ENCODE measurements at places on chromosomes 2 and 18.

GRCh38 chr2:230877116-230877758 lies 12.5 kb downstream of the ITM2C start:
- DNase-seq: no peak

- DNase-seq: no peak
Measured at GRCh38 chr18:78713726-78714125, 265.9 kb upstream of the SALL3 start.

DNA sequence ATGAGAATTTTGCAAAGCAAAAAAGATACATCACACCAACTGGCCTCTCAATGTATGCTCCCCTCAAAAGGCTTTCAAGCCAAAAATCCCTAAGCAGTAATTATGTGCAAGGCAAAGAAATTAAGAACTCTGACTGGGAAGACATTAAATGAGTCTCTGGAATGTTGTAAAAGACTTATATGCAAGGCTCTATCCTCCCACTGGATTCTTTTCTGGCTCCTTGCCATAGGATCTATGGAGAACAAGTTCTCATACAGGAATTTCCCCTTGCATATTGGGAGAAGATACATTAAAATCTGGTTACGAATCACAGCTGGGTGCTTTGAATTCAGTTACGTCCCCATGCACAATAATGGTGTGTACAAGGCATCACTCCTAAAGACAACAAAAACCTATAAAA lies 73.4 kb upstream of the ATL2 start:
- peak; percentile 8 for DNase-seq

DNA sequence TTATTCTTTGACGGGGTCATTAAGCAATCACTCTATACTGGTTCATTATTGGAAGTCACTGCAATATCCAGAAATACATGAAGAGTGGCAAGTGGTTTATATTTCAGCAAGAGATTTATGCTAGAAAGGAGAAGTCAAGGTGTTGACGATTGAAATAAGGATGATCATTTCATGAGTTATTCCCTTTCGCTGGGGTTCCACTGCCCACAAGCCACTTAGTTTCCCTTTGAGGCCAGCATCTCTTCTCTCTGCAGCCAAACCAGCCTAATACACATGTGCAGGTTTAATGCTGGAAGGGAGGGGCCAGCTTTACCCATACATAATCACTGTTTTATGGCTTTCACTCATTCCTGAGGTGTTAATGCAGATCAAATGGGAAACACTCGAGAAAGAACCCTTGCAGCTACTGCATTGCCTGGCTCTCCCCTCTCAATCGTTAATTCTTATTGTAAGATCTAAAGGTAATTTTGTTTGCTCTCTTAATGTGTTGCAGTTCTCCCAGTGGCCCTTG lies 108.4 kb downstream of the MEIS1 start:
- no peak for DNase-seq

DNA sequence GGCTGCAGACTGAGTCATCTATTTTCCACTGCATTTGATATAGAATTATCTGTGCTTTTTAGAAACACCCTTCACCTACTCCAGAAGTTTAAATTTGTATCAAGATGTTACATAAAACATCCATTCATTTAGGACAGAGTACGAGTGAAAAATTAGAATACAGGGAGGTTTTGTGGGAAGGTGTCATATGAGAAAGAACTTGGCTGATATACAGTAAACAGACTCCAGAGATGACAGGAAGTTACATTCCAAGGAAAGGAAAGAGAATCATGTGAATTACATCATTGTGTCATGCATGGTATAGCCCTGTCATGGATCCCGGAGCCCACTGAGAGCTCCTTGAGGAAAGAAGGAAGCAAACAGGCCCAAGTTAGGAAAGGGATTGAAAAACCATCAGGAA lies 341.5 kb upstream of the PKDCC start:
- DNase-seq: no peak

- no peak for DNase-seq
Measured at GRCh38 chr2:28752631-28753376, 1.2 kb downstream of the PPP1CB start.

DNA sequence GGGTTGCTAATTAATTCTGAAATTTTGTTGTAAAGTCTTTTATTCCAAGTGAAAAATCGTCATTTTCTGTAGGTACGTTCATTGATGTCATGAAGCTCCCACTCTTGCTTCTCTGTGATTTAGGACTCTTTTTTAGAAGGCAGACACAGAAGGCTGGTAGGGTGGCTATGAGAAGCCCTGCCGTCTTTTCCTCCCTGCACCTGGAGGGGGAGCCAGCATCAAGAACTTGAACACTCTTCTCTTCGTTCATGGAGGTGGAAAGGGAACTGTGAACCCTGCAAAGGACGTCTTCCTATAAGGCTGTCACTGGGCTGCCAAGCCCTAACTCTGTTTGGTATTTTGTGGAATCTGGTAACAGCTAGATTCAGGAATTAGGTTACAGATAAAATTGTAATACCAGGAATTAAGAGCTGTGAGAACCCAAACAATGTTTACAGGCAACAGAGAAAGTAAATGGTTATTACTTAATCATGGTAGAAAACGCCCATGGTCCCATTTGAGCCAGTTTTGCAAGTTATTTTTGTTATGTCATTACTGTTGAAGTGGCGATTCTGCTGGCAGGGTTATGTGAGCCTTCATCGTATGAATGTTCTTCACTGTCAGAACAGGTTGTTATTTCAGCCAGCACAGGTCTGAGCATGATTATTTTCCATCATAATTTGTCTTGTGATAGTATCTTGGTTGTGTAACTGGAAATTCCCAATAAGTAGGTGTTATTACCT lies 112.2 kb downstream of the OSBPL6 start:
- DNase-seq: peak; percentile 27

- peak; percentile 66 for DNase-seq
Measured at GRCh38 chr18:10047237-10047636, 133.4 kb downstream of the VAPA start.

DNA sequence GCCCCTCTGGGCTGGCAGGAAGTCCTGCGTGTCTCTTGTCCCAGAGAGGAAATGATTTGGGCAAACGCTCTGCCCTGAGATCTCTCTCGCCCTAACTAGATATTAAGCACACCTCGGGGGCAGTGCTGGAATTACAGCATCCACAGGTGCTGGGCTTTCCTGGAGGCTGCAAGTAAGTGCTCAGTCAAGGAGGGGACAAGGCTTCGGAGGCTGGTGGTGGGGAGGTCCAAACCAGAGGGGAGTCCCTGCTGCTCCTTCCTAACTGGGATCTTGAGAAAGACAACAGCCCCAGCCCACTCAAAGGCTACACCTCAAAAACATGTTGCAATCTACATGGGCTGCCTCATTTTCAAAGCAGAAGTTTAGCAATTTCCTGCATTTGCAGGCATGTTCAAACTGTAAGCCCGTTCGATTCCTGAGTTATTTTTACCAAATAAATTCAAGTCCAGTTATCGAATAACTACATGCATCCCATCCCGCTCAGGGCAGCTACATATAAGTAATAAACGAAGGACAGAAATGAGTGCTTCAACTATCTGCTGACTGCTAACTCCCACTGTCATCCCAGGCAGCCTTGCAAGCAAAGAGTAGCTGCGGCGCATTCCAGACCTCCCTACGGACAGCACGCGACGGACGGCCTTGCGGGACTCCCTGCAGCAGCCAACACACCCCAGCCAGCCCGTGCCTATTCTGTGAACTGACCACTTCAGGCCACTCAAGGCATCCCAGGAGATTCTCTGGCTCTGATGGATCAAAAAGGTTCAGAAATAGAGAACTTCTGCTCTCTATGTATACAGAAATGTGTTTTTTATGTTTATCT lies 27.5 kb downstream of the ZNF516 start:
- peak; percentile 46 for DNase-seq

DNA sequence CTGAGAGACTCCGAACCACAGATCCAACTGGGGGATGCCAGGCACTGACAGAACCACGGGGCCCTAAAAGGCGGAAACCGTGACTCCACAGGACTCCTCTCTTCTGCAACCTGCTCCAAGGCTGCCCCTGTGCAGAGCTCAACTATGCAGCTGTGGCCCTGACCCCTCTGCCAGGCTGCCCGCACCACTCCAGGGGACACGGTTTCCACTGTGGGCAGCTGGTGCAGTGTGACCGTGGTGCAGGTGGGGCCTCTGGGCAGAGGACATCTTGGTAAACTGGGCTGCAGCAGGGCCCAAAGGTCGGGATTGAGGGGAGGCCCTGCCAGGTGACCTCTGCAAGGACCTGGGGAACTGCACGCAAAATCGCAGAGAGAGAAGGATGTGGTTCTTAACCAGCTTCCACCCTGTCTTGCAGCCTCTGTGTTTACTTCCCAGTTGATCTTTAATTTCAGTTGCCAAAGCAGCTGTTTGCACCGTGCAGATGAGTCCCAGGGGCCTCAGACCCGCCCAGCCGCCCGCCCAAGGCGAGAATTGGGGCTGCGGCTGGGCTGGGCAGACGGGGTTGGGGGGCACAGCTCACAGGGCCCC lies 104.6 kb upstream of the CTDP1 start:
- no peak for DNase-seq

GRCh38 chr18:7844017-7844416 lies 276.9 kb downstream of the PTPRM start:
- DNase-seq: no peak

- no peak for DNase-seq
Measured at GRCh38 chr2:46489423-46490174, 10.2 kb downstream of the TMEM247 start.

- DNase-seq: no peak
Measured at GRCh38 chr2:170717991-170718589, 3.0 kb downstream of the SP5 start.

DNA sequence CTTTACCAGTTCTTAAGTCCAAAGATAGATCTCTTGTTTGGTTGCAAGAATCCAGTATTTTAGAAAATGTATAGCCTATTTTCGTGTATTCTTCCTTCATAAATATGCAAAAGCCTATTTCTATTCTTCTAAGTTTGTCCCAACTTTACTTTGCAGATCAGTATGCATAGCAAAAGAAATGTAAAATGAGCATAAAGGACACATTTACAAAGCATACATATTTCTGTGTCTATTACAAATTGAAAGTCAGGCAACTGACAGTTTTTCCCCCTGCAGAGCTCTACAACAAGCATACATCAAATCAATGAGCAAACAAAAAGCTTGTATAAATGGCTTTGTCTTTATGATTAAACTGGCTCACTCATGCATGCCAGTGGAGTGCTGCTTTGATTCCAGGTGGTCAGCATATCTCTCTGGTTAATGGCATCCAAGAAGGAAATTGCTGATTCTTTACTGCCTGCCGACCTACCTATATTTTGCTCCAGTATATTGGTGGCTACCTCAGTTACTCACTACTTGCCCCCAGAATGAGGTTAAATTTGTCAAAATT lies 10.0 kb upstream of the VPS54 start:
- no peak for DNase-seq

- no peak for DNase-seq
Measured at GRCh38 chr2:149731079-149731478, 143.5 kb upstream of the MMADHC start.

DNA sequence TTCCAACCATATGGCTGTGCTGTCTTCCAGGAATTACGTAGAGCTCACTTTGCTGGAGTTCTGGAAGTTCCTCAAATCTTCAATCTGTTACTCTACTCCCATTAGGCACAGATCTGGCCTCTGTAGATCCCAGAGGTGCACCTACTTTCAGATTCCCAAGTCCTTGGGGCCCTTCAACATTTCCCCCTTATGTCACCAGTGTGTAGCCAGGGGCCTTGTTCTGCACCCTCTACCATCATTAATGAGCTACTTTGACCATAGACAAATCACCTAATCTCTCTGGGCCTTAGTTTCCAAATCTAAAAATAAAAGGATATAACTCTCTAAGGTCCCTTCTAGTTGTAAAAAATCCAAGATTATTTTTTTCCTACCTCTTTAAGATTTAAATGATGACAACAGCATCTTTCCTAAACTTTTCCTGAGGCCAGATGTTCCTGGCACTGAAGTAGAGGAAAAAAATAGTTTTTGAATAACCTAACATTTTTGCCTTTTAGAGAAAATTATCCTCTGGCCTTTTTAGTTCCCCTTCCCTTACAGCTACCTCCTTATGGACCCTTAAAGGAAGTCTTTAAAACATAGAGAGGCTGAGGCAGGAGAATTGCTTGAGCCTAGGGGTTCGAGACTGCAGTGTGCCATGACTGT lies 31.0 kb upstream of the WIPF1 start:
- no peak for DNase-seq

GRCh38 chr2:193738892-193739291 lies 1544.2 kb upstream of the TMEFF2 start:
- DNase-seq: no peak

GRCh38 chr18:26741048-26741447 lies 124.5 kb downstream of the AQP4 start:
- DNase-seq: peak; percentile 3

- no peak for DNase-seq
Measured at GRCh38 chr2:5052905-5053304, 639.3 kb upstream of the SOX11 start.

DNA sequence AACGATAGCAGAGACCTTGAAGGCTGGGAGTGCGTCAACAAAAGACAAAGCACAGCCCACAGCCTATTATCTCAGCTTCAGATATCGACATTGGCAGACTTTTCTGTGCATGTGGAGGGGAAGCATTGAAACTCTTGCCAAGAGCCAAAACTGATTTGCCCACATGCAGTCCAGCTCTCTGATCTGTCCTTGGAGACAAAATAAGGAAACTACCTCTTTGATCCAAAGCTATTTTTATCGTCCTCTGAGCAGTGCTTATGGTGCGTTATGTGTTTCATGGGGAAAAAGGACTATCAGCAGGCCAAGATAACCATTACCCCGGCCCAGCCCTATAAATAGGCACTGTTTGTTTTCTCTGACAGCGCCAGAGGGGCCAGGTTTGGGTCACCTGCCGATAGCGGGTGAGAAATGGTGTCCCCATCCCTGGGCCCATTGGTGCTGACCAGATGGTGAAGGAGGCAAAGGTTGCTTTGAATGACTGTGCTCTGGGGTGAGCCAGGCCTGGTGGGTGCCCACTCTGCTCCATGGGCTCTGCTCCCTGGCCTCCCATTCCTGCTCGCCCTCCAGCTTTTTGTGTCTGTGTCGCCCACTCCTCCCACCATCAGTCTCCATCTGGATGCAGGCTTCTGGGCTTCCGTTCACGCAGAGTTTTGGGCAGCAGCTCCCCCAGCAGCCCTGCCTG lies 176.1 kb upstream of the HS6ST1 start:
- DNase-seq: no peak

DNA sequence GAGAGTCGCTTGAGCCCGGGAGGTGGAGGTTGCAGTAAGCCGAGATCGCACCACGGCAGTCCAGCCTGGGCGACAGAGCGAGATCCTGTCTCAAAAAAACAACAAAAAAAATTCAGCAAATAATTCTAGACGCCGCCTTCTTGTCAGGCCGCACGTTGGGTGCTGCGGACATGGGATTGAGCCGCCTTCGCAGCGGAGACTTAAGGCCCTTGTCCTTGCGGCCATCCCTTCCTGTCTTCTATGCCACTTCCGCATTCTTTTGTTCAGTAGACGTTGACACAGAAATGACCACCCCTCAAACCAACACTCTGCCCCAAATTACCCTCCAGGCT lies 15.8 kb downstream of the PTPN18 start:
- peak; percentile 49 for DNase-seq

DNA sequence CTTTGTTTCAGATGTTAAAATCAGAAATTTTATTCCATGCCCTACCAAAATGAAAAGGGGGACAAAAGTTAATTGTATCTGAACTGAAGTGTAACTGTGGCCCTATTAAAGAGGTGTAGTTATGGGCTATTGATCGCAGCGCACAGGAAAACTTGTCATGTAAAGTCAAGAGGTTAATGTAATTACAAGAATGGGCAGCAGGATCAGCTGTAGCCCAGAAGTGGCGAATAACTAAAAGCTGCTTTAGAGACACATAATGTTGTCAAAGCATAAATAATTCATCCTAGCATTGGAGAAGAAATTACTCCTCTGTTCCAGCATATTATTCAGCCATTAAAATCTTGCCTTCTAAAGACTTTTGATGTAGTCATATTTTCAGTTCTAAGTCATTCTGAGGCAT lies 211.8 kb downstream of the EPHA4 start:
- no peak for DNase-seq
